Stimulated activated CD4-positive, alpha-beta T cell treated with anti-CD3 and anti-CD28 coated beads, Interleukin-1b, Interleukin-23, amount 100 ng/mL, for 24 hours (primary cell): ENCODE measurements at places on chromosomes 13 and 19.

DNA sequence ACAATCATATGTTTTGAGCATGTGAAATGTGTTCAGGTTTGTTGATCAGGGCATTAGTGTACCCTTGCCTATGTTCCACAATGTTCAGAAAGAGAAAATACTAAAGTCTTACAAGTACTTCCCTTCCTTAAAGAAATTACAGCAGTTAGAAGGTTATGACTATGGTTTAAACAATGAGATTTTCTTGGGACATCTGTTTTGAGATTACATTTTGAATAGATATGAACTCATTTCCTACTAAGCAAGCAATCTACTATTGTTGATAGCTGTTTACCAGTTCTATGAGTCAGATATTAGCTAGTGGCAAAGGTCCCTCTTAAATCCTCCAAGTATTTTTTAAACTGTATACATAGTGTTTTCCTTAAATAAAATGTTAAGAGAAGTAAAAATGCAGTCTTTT is 241.3 kb downstream of the DACH1 start:
- no peak for DNase-seq

DNA sequence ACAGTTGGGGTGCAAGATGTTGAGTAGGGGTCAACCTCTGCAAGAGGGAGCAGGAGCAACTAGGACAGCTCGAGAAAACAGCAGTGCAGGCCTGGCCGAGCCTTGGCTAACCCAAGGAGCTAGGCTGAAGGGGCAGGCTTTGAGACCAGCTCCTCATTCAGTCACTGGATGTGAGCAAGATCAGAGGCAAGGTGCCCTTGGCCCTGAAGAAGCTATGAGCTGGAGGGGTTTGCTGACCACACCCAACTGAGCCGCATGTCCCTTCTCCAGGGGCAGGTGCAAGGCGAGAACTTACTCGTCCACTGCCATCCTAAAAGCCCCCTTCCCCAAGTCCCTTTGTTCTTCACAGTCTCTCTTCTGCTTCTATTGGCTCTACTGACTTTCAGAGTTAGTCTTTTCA is 126.1 kb upstream of the UBL3 start:
- no peak for DNase-seq

GRCh38 chr13:46909042-46909441 is 12.2 kb upstream of the HTR2A start:
- DNase-seq: no peak

DNA sequence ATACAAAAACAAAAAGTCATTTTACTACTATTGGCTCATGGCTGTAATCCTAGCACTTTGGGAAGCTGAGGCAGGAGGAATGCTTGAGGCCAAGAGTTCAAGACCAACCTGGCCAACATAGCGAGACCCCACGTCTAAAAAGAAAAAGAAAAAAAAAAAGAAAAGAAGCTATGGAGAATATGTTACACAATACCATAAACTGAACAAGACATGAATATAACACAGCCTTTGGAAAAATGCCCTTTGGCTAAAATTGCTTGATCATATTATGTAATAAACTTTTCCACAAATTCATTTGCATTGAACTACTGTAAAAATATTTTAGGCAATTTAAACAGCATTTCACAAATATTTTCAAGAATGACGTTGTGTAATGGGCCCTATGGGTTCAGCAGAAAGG is 3.7 kb upstream of the ZNF415 start:
- no peak for DNase-seq

DNA sequence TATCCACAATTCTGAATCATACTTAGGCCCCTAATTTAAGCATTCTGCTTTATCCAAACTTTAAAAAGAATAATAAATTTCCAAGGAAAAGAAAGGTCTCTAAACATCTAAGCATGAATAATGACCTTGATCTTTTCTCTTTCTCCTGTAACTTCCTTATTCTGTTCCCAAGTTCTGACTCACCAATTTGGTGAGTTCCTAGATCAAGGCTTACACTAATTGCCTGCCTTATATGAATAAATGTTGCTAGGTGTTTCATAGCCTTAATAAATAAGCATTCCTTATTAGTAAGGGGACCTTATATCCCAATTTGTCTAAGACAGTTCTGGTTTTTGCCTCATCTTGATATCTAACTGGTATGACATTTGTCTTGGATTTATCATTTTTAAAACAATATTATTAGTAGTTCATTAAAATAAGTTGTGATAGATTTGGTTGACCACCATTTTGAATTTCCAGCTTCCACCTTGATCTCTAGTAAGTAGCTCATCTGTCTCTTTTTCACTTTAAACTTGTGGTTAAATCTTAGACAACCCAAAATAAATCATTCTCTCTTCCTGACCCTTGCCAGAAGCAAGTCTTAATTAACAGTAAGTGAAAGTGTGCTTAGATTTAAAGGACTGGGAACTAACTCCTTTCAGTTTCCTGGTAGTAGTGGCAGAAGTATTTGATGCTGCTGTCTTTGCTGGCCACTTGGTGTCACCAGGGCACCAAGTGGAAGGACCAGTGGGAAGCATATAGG is 121.2 kb upstream of the MLNR start:
- no peak for DNase-seq

- no peak for DNase-seq
Measured at GRCh38 chr13:48906200-48906599, 69.5 kb upstream of the FNDC3A start.

GRCh38 chr13:110702591-110703526 is 3.1 kb downstream of the CARS2 start:
- DNase-seq: no peak

- no peak for DNase-seq
Measured at GRCh38 chr13:48120241-48120640, 25.3 kb upstream of the MED4 start.

- DNase-seq: no peak
Measured at GRCh38 chr13:52808842-52809219, 39.6 kb downstream of the PCDH8 start.

DNA sequence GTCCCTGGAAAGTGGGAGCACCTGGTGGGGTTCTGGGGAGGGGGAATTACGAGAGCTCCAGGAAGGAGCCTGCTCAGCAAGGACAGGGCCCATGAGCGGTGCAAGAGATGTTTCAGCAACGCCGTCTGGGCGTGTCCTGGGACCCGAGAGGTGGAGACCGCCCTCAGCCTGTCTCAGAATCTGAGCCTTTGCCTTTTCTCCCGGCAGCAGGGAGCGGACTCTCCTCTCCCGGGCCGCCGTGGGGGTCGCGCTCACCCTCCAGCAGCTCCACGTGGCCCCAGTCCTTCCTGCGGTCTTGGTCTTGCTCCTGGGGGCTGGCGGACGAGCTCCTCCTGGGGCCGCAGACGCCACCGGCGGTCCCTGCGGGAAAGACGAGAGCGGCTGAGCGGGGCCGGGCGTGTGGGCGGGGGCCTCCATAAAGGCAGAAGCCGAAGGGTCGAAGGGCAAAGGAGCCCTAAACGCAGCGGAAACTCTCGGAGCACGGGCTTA is 714 bp downstream of the POLRMT start:
- DNase-seq: peak; percentile 25

GRCh38 chr19:38852231-38853044 is 2.7 kb upstream of the HNRNPL start:
- DNase-seq: no peak

DNA sequence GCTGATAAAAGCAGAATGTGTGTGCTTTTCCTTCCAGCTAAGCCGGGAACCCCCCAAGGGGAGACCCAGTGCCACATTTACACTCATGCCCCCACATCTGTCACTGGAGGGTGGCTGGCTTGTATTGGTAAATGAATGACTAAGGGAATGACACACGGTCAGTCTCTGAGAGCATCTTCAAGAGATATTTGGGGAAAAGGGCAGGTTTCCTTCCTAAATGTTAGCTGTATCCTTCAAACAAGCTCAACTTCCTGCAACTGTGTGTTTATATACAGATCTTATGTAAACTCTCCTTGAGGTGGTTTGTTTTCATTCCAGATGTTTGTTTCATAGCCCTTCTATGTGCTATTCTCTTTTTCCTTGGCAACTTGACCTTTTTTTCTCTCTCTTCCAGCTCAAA is 192.6 kb downstream of the COL4A1 start:
- no peak for DNase-seq

- no peak for DNase-seq
Measured at GRCh38 chr13:110593430-110594130, 21.8 kb upstream of the NAXD start.

GRCh38 chr19:4909156-4909896 is at the start of gene UHRF1:
Gene UHRF1 (plus strand): TSS chr19:4909501. CDS start chr19:4910886, 1,385 bp downstream.
- peak; percentile 45 for DNase-seq

DNA sequence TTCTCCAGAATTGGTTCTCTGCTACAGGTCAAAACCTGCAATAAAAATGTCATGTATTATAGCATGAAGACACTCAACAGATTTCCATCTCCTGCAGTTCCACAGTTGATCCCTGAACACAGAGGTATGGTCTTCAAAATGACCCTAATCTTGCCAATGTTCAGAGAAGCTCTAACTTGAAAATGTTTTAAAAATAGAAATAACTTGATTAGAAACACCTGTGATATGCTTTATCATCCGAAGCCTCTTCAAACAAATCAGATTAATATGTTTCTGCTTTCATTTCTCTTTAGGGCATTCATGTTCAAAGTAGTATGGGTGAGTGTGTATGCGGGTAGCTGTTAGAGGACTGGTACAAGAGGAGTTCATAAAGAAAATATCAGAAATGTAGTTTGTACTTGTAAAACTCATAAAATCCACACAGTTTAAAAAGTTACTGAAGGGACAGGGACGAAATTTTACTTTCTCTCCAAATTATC is 60.4 kb downstream of the KCNRG start:
- no peak for DNase-seq

DNA sequence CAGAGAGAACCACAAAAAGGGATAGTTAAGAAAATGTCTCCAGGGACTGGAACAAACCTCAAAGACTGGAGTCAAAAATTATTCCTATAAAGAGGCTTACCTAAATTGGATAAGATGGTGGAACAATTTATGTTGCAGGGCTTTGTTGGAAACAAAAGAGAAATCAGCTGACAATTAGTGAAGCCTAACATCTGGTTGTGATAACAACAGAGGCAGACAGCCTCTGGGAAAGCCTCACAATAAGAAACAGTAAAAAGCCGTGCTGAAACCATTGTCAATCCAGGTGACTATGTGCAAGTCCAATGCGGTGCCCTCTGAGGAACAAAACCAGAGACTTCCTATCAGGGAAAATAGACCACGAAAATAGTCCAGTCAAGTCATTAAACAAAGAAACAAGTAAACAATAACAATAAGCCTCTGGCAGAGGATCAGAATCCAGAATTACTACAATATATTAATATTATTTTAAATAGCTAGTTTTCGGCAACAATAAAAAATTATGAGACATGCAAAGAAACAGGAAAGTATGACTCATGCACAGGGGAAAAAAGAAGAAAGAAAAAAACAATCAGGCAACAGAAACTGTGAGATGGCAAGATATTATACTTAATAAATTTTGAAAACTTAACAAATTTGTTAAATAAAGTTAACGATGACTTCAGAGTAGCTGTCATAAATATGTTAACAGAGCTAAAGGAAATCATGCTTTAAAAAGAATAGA is 99.7 kb upstream of the RXFP2 start:
- DNase-seq: no peak

DNA sequence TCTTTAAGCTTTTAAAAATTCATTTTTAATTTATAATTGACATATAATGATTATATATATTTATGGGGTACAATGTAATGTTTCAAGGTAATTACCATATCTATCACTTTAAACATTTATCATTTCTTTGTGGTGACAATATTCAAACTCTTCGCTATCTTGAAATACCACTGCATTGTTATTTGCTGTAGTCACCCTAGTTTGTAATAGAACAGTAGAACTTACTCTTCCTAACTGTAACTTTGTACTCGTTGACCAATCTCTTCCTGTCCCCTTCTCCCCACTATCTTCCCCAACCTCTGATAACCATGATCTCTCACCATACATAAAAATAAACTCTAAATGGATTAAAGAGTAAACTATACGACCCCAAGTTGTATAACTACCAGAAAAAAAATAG is 20.4 kb downstream of the COG6 start:
- no peak for DNase-seq

- no peak for DNase-seq
Measured at GRCh38 chr13:111595791-111596190, 275.3 kb downstream of the TEX29 start.

GRCh38 chr13:94711561-94712286 is 621 bp downstream of the SOX21 start:
- DNase-seq: no peak
